ENCODE measurements at places on chromosomes 4 and X.

DNA sequence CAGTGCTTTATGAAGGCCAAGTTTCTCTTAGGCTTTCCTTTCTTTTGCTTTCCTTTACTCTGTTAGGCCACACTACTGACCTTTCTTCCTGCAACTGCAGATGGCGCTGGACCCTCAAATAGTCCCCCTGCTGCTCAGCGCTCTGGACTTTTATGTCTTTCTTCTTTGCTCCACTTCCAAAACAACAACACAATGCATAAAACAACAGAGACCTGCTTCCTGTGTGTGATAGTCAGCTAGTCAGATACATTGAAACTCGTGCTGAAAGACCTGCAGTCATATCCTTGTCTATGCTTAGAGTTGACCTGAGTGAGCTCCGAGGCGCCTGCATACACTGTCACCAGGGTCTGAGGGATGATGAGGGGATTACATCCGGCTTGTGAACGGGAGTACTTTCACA is 108.9 kb upstream of the TEX13D start:
- no peak for DNase-seq

- DNase-seq = no peak
Observed at GRCh38 chr4:183636503-183636902, 22.5 kb downstream of the RWDD4 start.

GRCh38 chrX:65696613-65697012 is 29.2 kb downstream of the MSN start:
- DNase-seq = no peak

DNA sequence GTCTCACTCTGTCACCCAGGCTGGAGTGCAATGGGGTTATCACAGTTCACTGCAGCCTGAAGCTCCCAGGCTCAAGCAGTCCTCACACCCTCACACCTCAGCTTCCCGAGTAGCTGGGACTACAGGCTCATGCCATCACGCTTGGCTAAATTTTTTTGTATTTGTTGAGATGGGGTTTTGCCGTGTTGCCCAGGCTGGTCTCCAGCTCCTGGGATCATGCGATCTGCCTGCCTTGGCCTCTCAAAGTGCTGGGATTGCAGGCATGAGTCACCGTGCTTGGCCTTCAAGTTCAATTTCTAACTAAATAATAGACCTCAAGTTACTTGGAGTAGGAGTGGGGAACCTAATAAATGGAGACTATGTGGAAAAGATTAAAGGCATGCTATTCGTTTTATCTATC is 48.9 kb downstream of the MND1 start:
- no peak for DNase-seq

DNA sequence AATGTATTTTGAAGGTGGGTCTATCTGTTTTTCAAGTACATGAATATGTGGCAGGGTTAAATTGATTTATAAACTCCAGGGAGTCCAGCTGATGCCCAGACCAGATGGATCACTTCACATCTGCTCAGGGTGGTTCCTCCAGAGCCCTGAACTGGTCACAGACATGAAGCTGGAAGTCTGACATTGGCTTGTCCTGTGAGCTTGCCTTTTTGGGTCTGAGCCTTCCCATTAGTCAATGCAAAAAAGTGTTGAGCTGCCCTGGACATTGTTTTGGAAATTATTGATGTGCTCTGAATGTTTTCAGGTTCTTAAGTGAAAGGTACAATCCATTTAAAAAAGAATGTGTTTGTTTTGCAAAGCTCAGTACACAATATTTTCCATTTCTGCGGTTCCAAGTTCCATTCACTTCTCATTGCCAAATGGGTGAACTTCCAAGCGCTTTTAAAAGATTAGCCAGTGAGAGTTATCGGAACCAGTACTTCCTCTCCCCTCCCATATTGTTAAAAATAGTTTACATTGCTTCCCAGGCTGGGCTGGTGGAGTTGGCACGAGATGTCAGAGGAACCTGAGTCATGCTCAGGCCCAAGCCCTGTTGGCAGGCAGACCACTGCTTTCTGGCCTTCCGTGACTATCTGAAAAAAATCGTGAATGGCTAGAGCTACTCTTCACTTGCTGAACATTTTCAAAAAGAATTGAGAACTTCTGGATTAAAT is 52.1 kb downstream of the PDGFRA start:
- no peak for DNase-seq

GRCh38 chrX:39309721-39310152 is 508.5 kb downstream of the MID1IP1 start:
- no peak for DNase-seq

DNA sequence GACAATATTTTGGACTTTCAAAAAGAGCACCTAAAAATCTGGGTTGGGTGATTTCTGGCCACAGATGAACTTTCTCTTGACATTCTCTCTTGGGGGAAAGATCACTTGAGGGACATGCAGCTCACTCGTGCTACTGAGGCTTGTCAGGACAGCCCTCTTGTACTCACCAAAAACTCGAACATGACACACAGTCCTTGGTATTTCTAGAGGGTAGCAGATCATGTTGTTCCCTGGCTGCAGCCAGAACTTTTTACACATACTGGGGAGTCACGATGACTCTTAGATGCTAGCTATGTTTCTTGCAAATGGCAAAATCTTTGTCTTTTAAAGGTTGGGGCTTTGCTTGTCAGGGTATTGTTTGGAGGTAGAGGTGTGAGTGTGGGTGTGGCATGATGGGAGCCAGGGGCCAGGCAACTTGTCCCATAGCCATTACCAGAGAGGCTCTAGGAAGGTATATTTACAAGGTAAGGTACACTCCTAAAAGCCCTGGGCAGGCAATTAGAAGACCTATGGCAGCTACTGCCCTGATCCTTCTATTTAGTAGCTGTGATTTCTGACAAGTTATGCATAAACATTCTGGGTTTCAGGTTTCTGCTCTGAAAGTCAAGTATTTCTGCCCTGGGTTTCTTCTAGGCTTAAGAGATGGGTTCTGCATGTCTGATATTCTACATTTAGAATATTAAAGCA is 241.7 kb upstream of the TLL1 start:
- DNase-seq = no peak

- DNase-seq = no peak
Observed at GRCh38 chrX:78945186-78945912, at the start of gene P2RY10. P2RY10 (plus strand) TSS chrX:78945391; CDS start chrX:78960521, 15,130 bp downstream.

GRCh38 chr4:147343692-147344091 is 137.2 kb upstream of the EDNRA start:
- no peak for DNase-seq

- DNase-seq = no peak
Observed at GRCh38 chr4:1590244-1590643, 93.9 kb downstream of the FAM53A start.

DNA sequence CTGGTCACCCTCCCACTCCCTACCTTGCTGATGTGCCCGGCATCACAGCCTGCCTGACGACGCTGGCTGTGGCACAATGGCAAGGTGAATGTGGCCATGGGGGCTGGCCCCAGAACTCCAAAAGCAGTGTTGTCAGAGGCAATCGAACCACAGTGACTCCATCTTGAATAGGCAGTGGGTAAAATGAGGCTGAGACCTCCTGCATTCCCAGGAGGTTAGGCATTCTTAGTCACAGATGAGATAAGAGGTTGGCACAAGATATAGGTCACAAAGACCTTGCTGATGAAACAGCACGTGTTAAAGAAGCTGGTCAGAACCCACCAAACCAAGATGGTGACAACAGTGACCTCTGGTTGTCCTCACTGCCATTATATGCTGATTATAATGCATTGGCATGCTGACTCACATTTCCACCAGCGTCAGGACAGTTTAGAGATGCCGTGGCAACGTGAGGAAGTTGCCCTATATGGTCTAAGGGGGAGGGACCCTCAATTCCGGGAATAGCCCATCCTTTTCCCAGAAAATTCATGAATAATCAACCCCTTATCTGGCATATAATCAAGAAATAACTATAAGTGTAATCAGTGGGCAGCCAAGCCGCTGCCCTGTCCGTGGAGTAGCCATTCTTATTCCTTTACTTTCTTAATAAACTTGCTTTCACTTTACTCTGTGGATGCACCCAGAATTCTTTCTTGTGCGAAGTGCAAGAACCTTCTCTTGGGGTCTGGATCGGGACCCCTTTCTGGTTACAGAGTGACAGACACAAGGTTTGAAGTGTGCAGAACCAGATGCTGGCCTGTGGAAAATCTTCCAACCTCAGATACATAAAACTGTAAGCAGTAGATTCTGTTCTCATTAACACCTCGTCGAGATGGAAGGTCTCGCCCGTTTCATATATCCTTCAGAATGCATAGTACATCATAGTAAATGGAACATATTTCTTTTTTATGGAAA is 26.8 kb upstream of the CLDN24 start:
- no peak for DNase-seq

DNA sequence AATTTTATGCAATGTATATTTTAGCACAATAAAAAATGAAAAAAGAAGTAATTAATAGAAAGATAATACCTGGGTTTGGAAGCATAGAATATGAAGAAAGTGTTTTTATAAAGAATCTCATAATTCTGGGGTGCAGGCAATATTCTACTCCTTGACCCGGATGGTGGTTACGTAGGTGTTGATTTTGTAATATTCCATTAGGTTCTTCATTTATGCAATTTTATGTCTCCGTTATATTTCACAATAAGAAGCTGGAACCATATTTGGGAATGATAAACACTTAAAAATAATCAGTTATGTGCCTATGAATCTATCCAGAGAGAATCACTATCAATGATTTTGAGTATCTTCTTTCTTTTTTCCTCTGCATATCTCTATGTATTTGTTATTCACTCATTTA is 38.5 kb downstream of the CHRNA9 start:
- DNase-seq = no peak

DNA sequence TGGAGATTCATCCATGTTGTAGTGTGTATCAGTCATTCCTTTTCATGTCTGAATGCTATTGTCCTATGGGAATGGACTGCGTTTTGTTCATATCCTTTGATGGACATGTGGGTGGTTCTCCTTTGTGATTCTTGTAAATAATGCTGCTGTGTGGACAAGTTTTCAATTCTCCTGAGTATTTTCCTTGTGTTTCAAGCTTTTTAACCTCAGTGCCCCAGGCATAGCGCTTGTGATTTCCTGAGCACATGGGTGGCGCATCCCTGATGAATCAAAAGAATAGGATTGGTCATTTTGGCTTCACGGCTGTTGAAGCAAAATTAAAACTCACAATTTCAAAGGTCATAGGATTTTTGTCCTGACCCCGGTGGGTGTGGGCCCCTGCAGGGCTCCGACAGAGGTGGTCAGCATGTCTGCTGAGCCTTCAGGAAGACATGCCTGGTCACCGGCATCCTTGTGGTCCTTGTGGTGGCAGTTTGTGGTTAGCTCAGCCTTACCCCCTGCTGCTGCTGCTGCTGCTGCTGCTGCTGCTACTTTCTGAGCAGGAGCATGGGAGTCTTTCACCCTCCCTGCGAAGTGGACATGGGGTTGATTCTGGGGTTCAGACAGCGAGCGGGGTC is 30.0 kb downstream of the SHROOM2 start:
- DNase-seq = no peak

DNA sequence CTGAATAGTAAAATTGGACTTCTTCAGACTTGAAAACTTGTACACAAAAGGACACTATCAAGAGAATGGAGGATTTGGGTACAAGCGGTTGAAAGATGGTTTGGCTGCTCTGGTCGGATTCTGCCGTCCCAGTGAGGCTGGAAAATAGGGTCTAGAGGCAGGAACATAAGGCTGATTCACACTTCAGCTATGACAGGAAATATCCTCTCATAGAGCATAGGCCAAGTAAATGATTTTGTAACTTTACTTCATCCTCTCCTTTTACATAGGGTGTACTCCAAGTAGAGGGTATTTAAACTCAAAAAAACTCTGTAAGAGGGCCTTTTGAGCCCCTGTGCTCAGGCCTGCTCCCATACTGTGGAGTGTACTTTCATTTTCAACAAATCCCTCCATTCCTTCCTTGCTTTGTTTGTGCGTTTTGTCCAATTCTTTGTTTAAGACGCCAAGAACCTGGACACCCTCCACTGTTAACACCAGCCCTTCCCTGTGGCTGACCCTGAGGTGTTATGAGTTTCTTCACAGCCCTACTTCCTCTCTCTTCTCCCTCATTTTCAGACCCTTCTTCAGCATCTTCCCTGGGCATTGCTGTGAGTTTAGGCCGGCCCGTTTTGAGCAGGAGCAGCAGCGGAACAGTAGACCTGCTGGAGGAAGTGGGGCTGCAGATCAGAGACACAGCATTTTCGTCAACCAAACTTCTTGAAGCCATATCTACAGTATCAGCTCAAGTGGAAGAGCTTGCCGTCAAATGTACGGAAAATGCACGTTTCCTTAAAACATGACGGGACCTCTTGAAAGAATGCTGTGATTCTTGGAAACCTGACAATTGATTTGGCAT is 7.2 kb downstream of the PGAM4 start:
- DNase-seq = no peak

- DNase-seq = no peak
Observed at GRCh38 chr4:16706251-16706650, 192.2 kb downstream of the LDB2 start.

DNA sequence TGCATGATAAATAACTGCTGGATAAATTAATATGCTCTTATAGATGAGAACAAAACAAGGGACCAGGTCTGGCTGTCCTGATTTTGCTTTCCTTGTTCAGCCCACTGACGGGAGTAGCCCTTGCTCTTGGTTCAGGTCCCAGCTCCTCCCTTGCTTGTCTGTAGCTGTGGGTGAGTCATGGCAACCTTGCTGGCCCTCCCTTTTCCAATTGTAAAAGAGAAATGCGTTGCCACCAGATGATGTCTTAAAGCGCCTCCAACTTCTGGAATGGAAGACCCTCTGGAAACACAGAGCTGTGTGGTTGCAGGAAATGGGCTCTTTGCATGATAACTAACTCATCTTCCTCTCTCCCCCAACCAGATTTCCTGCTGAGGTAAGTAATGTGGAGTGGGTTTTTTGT is 171.4 kb downstream of the AASDH start:
- DNase-seq = no peak

- DNase-seq = no peak
Observed at GRCh38 chr4:98733601-98734000, 75.2 kb upstream of the TSPAN5 start.

DNA sequence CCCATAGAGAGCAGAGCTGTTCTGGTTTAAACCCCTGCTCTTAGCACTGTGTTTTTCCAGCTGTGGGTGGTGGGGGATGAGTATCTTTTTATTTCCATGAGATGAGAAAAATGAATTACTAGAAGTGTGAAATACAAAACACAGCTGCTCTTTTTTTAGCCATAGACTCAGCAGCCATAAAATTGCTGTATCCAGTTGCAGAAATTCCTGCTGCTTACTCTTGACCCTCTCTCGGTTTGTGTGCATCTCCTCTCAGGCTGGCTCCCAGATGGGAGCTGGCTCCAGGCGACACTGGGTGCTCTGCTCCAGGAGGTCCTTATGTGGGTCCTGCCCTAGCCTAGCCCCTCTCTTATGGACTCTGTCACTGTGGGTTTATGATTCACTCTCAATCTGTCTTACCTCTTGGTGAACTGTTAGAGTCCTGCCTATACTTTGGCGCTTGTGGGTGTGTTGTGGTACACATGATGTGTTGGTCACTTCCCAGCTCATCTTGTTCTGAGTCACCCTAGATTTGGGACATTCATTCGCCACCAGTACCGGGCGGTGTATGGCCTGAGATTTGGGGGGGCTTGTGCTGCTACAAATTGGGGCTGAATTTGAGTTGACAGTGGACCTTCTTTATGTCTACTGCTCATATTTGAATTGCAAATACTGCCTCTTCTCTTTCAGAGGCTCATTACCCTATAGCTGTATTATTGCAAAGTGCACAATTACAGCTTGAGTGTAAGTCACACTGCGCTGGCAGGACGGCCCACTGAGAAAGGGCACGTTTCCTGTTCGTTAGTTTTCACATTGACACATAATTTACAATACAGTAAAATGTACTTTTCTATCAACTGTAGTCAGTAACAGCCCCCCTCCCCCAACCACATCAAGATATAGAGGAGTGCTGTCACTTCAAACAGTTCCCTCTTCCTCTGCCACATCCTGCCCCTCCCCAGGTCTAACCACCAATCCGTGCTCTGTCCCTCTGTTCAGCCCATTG is 46.9 kb upstream of the MSANTD1 start:
- DNase-seq = no peak

- DNase-seq = no peak
Observed at GRCh38 chr4:56863441-56864139, 42.1 kb upstream of the SPINK2 start.

Measured in activated CD8-positive, alpha-beta memory T cell treated with anti-CD3 and anti-CD28 coated beads for 48 hours (primary cell).